ENCODE measurements at places on chromosomes 2 and 18.

DNA sequence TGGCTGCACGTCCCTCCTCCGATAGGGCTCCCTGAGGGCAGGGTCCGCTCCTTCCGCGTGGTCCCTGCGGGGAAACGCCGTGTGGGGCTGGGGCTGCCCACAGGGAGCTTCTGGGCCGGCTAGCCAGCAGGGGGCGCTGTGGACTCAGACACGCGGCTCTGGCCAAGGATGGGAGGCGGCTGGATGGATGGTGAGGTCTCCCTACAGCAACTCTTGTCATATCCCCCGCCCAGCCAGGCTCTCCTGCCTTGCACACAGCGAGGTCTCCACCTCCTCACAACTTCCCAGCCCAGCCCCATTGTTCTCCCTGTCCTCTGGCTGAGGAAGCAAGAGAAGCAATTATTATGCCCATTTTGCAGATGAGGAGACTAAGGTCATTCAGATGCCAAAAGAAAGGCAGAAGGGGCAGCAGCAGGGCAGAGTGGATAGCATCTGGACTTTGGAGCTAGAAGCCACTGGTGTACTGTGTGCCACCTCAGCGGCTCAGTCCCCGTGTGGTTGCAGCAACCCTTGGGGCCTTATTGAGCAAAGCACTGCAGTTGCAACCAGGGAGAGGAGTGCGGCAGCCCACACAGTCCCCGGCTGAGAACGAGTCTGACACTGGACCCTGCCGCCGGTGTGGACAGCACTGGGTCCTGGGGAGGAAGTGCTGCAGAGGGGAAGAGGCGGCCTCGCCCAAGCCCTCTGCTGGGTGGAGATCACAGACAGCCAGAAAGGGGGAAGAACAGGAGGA, 99.0 kb downstream of the ZFP36L2 start:
- DNase-seq: peak; percentile 73

GRCh38 chr2:628651-629050, 48.6 kb downstream of the TMEM18 start:
- no peak for DNase-seq

GRCh38 chr18:13611601-13612195, 114.7 kb downstream of the FAM210A start:
- DNase-seq: no peak

GRCh38 chr2:151979694-151980093, 119.2 kb downstream of the CACNB4 start:
- DNase-seq: no peak

GRCh38 chr2:112803691-112804521, 19.6 kb upstream of the IL1A start:
- DNase-seq: no peak

DNA sequence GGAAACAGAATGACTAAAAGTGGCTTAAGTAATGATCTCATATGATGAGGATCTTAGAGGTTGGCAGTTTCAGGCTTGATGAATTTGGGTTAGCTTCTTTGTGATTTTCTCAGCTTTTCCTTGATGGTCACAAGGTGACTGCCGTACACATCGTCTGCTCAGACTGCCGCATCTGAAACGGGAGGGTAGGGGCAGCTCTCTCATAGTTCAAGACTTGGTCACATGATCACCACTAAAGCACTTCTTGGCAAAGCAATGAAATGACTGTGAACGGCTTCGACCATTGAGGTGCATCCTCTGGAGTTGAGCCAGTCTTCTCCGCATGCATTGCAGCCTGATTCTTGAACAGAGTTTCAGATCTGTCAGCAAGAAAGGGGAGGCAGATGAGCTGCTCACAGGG, 43.8 kb downstream of the LPIN1 start:
- DNase-seq: no peak

GRCh38 chr18:27839141-27839540, 337.8 kb downstream of the CDH2 start:
- DNase-seq: no peak

Data from activated CD8-positive, alpha-beta memory T cell treated with anti-CD3 and anti-CD28 coated beads for 1 hour (primary cell).